ENCODE measurements at places on chromosomes 12 and 14. TPM values are rescaled to one million over a fixed set of nuclear protein-coding genes. Genes with fewer than 3 reads are reported as not detected.
A peak's percentile ranks its signal among the peaks of the same experiment; 100 is the strongest.

- DNase-seq = no peak
Measured at GRCh38 chr12:46388427-46389021, 16.0 kb upstream of the SLC38A2 start.

The CPM gene
- not detected for total RNA-seq

The ZBTB42 gene
- 5.5 TPM for total RNA-seq

- peak; percentile 97 for DNase-seq
Measured at GRCh38 chr12:124512667-124513296, 54.6 kb downstream of the NCOR2 start.

GRCh38 chr12:53147653-53148052, 32.9 kb upstream of the ZNF740 start:
- DNase-seq = no peak

DNA sequence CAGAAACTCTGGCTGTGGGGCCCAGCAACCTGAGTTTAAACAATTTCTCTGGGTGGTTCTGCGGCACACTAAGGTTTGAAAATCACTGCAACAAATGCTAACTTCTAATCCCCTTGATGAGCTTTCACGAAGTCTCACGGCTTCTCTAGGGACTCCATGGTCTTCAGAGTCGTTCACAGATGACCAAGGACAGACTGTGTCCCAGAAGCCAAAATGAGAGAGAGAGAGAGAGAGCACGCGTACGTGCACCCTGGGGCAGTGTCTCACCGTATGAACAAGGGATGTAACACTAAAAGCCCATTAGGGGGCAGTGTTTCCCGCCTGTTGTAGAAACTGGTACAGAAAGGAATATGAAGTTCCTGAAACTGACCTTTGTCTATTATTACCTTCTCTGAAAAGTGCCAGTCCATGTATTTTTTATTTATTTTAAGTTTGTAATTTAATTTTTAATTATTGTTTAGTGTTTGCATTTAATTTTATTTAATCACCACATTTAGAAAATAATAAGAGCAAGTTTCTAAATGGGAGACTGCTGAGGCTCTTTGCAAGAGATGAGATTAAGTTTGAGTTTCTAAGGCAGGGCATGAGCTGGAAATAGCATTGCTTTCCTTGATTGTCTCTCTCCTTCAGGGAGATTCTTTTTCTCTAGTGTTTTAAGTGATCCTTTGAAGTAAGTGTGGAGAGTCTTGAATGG, 3.4 kb downstream of the APOLD1 start:
- peak; percentile 53 for DNase-seq

The FOXM1 gene
- total RNA-seq = 85.6 TPM

The RAD51AP1 gene
- 38.0 TPM for total RNA-seq

- no peak for DNase-seq
Measured at GRCh38 chr14:89242652-89243279, 174.3 kb downstream of the FOXN3 start.

The MGST1 gene
- 25.5 TPM for total RNA-seq

The ARHGAP9 gene
- 3.3 TPM for total RNA-seq

DNA sequence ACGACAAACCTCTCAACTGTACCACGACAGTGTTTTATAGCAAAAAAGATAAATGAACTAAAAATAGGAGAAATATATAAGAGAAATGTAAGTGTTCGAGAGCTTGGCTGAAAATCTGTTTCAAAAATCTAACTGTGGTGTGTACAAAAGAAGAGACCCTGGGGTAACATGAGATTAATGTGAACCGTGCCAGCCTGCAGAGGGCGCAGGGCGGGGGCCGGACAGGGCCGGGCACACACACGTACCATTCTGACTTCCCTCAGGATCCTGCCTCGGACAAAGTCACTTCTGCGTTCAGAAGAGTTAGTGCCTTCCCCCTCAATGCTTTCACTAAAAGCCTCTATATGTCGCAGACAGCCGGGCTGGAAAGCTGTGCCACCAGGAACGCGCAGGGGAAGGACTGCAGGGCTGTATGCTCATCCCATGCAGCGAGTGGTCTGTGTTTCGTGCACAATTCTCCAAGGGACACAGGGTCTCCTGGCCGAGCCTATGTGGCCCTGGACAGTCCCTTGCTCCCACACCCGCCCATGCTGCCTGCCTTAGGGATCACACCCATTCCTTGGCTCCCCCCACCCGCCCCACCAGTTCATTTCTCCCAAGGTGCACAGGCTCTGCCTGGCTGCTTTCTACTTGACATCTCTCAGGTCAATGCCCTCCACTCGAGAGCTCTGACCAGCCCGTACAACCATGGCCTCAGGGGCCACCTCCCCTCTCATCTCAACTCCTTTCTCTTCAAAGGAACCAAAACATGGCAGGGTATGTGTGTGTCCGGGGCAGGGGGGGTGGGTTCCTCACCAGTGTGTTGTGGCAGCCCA, 8.5 kb downstream of the CDCA4 start:
- no peak for DNase-seq
